Tongue (tissue), 3 donors: ENCODE measurements at places on chromosomes 1 and 21. TPM values are rescaled to one million over a fixed set of nuclear protein-coding genes. Genes with fewer than 3 reads are reported as not detected.

Gene C1orf94
- not detected for total RNA-seq

Gene ST6GALNAC5
- 5.2 TPM for total RNA-seq

Gene LAPTM5
- total RNA-seq = 7.6 TPM

Gene MAD2L2
- total RNA-seq = 33.5 TPM

GRCh38 chr1:84774669-84775534 lies 84.6 kb upstream of the SSX2IP start:
- peak; percentile 24 for DNase-seq

GRCh38 chr1:151146072-151146411 lies 389 bp downstream of the SEMA6C start:
- DNase-seq = no peak

GRCh38 chr1:199545780-199546179 lies 481.7 kb upstream of the NR5A2 start:
- no peak for DNase-seq

DNA sequence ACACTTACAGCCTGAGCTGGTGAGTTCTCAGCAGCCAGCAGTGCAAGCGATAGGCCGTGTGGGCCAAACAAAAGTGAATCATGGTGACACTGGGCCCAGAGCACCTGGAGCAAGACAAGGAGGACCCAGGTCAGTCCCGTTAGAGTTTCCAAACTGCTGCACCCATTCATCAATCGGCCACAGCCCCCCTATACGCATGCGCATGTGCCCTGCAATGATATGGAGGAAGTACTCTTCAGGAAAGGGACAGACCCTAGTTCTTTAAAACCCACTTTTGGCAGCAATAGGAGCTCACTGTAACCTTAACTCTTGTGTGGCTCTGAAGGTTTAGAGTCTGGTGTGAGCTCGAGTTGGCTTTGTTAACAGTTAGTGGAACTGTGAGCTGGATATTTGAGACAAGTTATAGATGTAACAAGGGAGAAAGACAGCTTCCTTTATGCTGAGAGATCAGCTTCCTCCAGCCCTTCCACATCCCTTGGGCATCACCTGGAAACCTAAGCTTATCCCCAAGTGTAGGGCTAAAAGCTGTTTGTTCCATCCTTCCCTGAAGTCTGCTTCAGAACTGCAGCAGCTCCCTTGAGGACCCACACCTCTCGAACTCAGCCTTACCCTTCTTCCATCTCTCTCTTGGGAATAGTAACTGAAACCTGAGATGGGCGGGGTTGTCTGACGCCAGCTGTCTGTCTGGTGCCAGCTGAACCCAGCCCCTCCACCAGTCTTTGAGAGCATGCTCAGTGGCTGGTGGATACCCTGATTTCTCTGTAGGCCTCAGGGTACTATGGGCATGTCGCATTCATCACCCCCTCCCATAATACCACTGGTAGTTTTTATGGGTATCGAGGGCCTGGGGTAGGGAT lies 17.7 kb downstream of the NMNAT1 start:
- peak; percentile 82 for DNase-seq

DNA sequence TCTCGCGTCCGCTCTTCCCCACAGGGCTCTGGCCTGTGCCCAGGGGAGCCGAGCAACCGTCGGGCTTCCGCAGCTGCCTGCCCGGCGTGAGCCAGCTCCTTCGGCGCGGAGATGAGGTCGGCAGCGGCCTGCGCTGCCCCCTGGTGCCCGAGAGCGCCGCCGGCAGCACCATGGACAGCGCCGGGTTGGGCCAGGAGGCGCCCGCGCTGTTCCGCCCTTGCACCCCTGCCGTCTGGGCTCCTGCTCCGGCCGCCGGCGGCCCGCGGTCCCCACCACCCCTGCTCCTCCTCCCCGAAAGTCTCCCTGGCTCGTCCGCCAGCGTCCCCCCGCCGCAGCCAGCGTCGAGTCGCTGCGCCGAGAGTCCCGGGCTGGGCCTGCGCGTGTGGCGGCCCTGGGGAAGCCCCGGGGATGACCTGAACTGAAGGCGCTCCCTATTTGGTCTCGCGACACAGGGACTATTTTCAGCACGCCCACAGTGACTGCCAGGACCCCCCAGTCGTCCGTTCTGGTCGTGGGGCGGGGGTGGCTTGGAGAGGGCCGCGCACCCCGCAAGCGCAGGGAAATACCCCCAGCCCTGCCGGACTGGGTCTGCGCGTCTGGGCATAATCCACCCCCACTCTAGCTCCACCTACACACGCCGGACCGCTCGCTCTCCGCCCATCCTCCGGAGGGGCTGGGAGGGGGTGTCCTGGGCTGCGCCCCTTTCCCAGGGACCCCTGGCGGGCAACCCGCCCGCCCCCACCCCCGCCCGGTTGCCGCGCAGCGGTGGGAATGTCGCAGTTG lies 1.3 kb downstream of the HES3 start:
- peak; percentile 92 for DNase-seq
